ENCODE measurements at places on chromosomes 3 and 15.

DNA sequence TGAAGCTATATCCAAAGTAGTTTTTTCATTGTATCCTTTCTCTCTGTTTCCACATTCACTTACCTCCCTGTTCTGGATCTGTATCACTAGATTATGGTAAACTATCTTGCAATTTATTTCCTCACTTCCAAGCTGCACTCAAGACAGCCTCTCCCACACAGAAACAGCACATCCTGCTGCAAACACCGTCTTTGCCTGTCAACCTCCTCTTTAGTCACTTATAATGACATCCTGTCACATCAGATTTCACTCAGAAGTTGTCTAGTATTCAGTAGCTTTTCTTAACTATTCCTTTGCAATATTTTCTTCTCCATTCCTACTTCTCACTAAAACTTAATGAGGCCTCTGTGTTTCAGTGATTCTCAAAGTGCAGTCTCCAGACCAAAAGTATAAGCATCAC, 490.8 kb downstream of the IGSF11 start:
- DNase-seq, result no peak

- no peak for DNase-seq
Measured at GRCh38 chr3:175233957-175234940, 375.1 kb downstream of the NAALADL2 start.

DNA sequence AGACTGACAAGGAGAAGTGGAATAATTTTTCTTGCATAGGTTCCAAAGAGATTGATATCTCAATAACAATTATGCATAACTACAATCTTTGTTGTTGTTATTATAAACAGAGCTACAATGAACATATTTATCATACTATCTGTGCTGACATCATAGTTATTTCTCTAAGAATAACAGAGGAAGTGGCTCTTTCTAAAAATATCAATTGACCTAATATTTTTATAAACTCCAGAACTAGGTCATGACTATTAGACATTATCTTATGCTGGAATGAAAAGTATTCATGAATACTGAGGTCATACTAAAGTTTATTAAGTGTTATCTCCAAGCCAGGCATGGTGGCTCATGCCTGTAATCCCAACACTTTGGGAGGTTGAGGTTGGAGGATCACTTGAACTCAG, 114.1 kb downstream of the DCLK3 start:
- DNase-seq, result no peak

- DNase-seq, result no peak
Measured at GRCh38 chr15:74530771-74531143, 10.3 kb upstream of the ARID3B start.

GRCh38 chr15:40990080-40990479, 36.8 kb downstream of the CHAC1 start:
- DNase-seq, result no peak

DNA sequence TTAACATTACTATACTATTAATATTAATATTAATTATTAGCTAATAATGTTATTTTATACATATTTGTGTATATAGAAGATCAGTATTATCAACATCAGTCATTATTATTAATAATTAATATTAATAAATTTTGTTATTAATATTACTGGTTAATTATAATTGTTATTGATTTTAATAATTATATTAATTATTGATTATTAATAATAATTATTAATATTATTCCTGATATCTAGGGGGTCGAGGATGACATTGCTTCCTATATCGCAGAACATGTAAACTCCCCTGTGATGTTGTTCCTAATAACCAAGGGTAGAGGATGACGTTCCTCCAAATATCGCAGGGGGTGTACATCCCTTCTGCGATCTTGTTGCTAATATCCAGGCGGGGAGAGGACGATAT, 17.3 kb upstream of the BMF start:
- DNase-seq, result no peak

- no peak for DNase-seq
Measured at GRCh38 chr15:81111510-81112470, 22.3 kb upstream of the CFAP161 start.

GRCh38 chr3:45612918-45613602, 18.5 kb downstream of the LIMD1 start:
- DNase-seq, result no peak

DNA sequence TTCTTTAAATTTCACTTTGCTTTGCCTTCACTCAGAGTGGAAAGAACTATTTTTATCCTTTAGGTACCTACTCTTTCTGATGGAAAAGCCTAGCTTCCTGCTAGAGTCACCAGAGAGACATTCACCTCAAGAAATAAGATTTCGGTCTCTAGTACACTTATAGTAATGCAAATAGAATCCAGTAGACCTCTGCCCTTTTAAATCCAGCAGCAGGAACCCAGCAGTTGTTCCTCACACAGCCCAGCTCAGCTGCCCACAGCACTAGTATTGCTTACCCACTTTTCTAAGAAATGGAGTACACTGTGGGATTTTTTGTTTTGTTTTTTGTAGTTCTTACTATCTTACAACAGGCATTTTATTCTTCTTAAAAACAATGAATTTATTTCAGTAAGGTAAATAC, 497.0 kb upstream of the CCDC54 start:
- DNase-seq, result no peak

- DNase-seq, result no peak
Measured at GRCh38 chr15:70385052-70385451, 287.3 kb upstream of the TLE3 start.

DNA sequence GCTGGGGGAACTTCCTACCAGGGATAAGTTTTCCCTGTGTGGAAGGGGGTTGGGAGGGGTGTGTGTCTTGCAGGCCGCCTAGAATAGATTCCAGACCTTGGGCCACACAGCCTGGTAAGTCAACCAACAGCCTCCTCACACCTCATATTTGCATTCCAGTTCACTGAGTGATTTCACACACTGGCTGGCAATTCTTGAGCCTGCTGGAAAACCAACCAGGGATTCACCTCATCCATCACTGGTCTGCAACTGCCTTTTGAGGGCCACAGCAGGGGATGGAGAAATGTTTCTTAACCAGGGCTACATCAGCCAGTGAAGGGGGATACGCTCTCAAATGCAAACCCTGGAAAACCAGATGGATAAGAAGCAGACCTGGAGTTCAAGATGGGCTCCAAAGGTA, 2.0 kb downstream of the FSTL1 start:
- DNase-seq, result no peak

DNA sequence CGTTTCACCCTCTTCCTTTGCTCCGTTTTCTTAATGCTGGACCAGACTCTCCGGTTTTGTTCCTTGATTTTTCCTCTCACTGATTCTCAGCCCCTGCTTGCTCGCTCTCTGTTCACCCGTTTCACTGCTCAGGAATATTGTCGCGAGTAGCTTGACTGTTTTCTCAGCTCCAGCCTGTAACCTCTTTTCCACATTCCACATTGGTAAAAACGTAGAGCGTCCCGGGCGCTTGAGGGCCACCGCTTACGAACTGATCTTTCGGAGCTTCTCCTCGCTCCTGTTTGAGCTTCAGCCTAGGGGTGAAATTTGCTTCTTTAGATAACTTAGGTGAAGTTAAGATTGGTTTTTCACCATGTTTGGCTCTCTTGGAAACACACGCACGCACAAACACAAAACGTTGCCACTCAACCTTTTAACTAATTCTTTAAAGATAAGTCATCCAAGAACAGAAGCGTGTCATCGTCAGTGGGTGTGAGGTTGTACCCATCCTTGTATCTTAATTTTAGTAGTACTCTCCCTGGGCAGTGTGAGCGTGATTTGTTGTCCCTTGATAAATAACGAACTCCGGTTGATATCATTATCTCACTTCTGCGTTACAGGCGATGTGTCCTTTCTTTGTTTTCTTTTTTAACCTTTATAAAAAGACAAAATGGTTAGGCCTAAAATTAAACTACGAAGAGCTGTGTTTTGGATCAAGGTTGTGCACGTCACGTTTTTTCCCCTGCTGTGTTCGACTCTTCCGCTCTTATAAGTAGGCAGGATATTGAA, 1.0 kb downstream of the PAK2 start:
- DNase-seq, result peak; percentile 6

DNA sequence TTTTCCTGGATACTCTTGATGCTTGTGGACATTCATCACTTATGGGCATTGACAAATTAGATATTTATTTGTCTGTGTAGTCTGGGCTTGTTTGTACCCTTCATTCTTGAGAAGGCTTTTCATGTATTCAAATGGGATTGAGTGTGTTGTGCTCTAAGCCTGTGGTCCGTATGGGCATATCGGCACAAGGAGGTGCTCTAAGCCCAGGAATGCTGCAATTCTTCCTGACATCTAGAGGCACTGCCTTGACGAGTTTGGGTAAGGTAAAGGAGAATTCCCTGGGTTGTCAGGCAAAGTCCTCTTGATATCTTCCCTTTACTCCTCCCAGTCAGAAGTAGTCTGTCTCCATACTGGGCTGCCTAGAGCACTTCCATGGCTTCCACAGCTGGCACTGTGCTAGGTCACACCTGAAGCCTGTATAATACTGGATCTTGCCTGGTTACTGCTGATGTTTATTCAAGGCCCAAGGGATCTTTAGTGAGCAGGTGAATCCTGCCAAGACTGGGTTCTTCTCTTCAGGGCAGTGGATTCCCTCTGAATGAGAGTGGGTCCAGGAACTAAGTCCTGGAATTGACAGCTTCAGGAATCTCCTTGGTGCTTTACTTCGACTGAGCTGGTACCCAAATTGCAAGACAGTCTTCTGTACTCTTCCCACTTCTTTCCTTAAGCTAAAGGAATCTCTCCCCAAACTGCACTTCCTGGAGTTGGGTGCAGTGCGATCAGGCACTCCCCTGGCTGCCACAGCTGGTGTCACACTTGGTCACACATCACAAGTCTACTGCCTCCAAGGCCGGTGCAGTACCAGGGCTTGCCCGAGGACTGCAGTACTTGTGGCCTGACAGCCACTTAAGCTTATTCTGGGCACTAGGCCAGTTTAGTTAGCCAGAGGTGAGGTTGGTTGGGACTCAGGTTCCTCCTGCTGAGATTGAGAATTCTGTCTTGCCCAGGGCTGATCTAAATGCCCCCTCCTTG, 46.0 kb downstream of the GALK2 start:
- DNase-seq, result no peak

GRCh38 chr3:11565932-11566331, 77.8 kb downstream of the VGLL4 start:
- no peak for DNase-seq

- no peak for DNase-seq
Measured at GRCh38 chr15:86557018-86557550, 477.4 kb downstream of the AGBL1 start.

- DNase-seq, result no peak
Measured at GRCh38 chr3:131546441-131546840, 43.7 kb upstream of the MRPL3 start.

- DNase-seq, result peak; percentile 42
Measured at GRCh38 chr3:141455603-141456300, 31.1 kb upstream of the RASA2 start.

DNA sequence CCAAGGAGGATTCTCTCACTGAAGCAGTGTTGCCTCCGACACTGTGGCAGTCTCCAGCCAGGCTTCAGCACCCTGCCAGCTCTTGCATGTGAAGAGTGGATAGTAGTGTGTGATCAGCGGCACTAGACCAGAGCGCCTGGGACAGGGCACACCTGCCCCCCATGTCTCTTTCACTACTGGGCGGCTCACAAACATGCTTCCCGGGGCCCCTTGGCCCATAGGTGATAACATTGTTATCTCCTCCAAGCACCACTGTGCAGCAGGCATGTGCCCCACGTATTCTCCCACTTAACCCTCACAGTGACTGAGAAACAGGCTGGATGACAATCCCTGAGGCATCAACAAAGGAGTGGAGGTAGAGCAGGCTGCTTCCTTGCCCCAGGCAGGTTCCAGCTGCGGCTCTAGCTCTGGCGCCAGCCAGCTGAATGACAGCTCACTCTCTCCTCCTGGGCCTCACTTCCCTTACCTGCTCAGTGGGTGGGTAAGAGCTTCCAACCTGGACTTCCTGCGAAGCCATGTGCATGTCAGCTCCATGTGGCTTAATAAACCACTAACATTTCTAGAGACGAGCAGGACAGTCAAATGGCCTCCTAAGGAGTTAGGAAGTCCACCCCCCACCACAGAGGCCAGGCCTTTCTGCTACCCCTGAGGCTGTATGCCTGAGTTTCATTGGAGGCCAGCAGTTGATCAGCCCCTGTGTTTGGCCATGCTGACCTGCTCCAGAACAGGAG, 37.8 kb downstream of the KLF13 start:
- no peak for DNase-seq

GRCh38 chr3:140007911-140008869, 73.2 kb downstream of the CLSTN2 start:
- no peak for DNase-seq

DNA sequence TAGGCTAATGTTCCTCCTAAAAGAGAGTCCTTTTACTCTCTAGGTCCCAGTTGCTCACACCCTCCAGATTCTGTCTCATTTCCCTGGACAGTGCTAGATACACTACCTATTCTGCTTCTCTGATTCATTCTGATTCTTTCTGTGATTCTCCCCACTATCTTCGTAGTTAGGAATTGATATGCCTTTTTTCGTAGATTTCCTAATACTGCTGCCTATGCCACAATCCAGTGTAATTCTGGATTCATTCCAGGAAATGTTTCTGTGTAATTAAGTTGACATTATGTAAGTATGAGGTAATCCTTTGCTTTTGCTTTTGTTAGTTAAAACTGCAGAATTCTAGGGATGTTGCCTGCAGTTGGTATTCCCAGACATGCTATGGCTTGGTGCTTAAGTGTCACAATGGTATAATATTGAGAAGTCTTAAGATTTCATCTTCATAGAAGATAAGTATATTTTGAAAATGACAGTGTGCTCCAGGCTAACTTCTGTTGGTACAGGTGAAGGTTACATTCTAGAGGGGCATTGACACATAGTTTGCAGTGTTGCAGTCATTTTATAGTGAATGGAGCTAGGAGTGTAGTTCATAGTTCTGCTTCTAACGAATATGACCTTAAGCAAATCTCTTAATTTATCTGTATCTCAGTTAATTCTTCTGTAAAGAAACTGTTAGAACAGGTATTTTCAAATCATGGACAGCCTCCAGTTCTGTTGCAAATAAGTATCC, 54.3 kb downstream of the RIOX2 start:
- DNase-seq, result no peak

DNA sequence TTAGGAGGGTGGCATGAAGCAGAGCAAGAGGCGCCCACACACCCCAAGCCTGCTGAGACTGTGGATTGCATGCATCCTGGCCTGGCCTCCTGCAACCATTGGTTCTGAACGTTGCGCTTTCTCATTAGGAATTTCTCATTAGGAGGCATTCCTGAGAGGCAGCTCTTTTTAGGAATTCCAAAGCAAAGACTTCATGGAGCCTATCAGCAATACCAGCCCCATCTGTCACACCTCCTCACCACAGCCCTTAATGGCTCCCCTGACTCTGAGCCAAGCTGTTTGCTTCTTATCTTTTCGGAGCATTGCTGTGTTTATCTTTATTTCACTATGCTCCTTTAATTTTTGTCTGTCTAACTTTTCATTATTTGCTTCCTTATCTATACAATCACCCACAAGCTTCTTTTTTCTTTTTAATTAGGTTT, 226.9 kb downstream of the CACNA2D3 start:
- DNase-seq, result no peak

GRCh38 chr3:3038201-3038991, 71.8 kb downstream of the IL5RA start:
- DNase-seq, result no peak
